HFFc6 (cell line): ENCODE measurements at places on chromosomes 13 and 19. TPM values are rescaled to one million over a fixed set of nuclear protein-coding genes. Genes with fewer than 3 reads are reported as not detected.
A peak's percentile ranks its signal among the peaks of the same experiment; 100 is the strongest.

The LILRB3 gene
- total RNA-seq: not detected in 3 replicates

The OLFM4 gene
- not detected in 3 replicates for total RNA-seq

The ATP4A gene
- not detected in 3 replicates for total RNA-seq

The IZUMO1 gene
- total RNA-seq: not detected in 2 replicates

The SLAIN1 gene
- not detected in 3 replicates for total RNA-seq

The LILRB1 gene
- not detected in 3 replicates for total RNA-seq

The CALR3 gene
- total RNA-seq: not detected in 3 replicates

The LSR gene
- 2.3 and 3.3 TPM in 2 replicates for total RNA-seq

The FXYD1 gene
- 2.7 TPM in 1 of 2 replicates, not detected in the other for total RNA-seq

The CEACAM8 gene
- not detected in 3 replicates for total RNA-seq

The RANBP3 gene
- 71.4 and 72.7 TPM in 2 replicates for total RNA-seq

The SPACA4 gene
- total RNA-seq: not detected in 3 replicates

The LILRA5 gene
- total RNA-seq: not detected in 3 replicates

The BABAM1 gene
- 113 to 130 TPM (median 122 TPM) in 3 replicates for total RNA-seq

The CCNA1 gene
- not detected in 2 replicates for total RNA-seq

The CYP4F22 gene
- not detected in 3 replicates for total RNA-seq

DNA sequence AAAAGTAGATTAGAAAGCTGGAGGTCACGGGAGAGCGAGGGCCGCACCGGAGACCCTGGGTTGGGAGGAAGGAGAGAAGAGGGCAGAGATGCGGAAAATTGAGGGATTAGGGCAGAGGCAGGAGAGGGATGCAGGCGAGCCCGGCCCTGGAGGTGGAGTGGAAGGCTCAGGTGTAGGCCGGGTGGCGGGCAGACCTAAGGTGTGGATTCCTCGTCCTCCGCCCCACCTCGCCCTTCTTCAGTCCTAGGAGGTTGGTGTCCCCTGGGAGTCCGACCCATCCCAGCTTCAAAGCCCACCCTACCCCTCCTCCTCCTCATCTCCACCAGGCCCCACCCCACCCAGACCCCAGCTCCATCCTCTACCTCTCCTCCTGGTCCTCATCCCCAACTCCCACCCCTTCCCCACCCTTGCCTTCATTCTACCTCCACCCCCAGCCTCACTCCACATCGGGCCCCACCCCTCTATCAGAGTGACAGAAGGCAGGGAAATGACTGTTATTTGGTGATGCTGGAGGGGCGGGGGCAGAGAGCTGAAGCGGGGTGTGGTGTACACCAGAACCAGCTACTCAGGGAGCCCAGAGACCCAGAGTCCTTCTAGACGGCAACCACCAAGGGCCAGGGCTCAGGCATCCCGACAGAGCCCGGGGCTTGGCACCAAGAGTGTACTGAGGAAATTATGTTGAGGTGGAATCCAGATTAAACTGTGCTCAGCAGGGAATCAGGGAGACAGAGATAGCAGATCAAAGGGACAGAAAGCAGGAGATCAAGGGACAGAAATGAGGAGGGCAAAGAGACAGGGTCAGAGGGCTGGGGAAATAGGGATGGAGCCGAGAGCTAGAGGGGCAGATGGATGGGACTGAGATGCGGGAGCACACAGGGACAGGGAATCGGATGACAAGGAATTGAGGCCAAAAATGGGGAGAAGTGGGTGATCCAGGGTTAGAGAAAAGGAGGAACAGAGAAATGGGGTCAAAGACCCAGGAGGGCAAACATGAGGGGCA is 6.4 kb downstream of the ERFL start:
- no peak for DNase-seq

DNA sequence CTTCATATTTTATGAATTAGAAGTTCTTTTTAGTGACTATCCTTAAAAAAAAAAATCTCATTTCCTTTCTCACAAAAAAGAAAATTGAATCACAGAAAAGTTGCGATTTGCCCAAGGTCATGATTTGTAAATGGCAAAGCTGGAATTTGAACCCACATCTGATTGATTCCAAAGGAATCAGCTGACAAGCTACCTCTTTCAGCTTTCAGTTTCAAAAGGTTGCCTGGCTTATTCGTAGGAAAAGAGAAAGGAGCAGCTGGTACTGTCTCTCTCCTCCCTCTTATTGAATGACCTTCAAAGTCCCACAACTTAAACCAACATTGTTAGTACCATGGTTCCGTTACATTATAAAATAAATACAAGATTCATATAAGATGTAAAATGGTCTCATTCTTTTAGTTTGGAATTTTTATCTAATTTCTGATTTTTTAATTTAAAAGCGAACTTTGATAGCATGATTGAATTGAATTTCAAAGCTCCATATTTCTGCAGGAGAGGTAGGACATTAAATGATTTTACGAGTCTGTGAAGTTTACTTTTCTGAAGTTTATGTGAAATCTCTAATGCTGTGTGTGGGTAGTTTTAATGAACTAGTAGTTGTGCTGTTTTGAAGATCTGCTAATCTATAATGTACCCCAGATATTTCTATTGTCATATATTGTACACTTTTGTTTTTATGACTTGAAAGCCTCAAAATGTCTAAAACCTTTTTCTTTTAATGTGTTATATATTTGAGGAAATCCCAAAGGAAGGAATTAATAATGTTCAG is 18.5 kb upstream of the KCTD4 start:
- no peak for DNase-seq

DNA sequence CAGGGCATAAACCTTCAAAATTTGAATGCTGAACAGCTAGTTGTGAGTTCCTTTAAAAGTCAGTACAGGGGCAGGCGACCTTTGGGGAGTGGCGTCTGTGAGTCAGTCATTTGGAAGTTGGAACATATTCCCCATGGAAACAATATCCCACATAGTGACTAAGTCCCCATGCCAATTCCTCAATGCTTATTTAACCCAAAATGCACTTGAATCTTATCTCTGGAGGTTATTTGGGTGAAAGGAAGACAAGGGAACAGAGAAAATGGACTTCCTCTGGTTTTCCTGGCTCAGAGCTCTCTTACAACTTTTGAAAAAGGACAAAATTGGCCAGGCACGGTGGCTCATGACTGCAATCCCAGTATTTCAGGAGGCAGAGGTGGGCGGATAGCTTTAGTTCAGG is 479.2 kb upstream of the NBEA start:
- peak; percentile 75 for DNase-seq

DNA sequence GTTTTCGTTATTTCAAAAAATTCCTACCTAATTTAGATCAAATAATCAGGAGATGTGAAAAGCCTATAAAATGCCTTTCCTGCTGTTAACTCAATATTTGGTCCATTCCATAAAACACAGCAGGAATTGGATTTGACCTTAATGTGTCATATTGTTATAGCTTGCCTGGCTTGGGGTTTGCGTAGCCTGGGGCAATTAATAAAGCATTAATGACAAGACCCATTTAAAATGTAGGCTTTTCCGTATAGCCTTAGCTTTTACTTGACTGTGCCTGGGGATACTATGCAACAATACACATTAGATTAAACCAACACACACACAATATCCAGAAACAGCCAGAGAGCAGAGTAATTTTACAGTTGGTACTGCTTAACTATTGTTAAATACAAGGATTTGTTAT is 117.2 kb upstream of the MAB21L1 start:
- DNase-seq: no peak

DNA sequence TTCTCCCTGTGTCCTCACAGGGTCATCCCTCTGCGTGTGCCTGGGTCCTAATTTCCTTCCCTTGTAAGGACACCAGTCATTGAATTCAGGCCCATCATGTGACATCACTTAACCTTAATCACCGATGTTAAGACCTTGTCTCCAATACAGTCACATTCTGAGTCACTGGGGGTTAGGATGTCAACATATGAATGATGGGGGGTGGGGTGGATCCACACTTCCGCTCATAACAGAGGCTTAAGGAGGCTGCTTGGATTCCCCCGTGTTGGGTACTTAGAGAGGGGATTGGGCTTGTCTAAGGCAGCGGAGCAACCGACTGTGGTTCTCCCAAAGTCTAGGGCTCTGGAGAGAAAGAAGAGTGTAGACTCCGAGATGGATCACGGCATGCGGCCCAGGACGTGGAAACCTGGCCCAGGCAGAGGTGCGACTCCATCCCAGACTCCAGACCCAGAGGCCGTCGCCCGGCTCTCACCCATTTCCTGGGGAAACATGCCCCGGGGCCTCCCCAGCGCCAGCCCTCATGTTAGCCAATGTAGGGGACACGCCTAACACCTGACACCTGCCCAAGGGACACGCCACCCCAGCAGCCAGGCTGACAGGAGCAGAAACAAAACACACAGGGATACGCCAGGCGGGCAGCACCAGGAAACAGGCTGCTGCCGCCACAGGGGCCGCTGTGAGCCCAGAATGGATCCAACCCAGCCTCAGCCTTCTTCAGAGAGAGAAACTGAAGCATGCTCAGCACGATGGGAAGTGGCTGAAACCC is 17.1 kb upstream of the IGLON5 start:
- no peak for DNase-seq

- no peak for DNase-seq
Measured at GRCh38 chr13:106172176-106172905, 363.1 kb downstream of the EFNB2 start.

GRCh38 chr13:101424381-101425155 is 8.3 kb upstream of the NALCN start:
- no peak for DNase-seq

DNA sequence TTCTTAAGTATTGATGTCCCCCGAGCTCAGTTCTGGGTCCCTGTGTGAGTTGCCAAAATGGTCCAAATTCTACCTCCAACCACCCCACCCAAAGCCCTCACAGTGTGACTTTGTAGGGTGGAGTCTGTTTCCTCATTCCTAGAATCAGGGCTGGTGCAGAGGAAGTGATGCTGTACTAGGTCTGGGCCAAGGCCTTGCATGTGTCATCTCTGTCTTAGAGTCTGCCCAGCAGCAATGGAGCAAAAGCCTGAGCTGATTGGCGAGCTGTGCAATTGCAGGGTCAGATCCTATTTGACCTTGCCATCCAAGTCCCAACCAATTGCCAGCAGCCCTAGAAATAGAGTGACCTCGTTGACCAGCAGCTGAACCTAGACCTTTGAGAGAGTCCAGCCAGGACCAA is 97.0 kb upstream of the ANKRD10 start:
- peak; percentile 21 for DNase-seq

DNA sequence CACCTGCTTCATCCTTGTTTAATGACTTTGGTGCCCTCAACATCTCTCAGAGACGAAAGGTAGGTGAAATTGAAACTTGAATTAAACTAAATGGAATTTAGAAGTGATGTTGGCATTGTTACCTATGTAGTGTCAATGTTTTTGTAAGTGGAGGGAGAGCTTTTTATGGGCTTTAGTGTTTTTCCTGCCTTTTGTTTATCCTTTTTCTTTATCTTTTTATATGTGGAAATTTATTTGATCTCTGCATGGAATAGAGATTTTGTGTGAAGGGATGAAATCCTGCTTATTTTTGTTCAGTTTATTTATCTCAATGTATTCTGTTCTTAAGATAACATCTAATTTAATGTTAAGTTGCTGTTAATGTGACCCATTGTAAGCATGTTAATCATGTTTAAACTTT is 39.5 kb downstream of the PAN3 start:
- DNase-seq: no peak

GRCh38 chr13:37349916-37350315 is 244.5 kb upstream of the CSNK1A1L start:
- DNase-seq: no peak

GRCh38 chr13:39481491-39481890 is 121.5 kb downstream of the LHFPL6 start:
- DNase-seq: no peak

DNA sequence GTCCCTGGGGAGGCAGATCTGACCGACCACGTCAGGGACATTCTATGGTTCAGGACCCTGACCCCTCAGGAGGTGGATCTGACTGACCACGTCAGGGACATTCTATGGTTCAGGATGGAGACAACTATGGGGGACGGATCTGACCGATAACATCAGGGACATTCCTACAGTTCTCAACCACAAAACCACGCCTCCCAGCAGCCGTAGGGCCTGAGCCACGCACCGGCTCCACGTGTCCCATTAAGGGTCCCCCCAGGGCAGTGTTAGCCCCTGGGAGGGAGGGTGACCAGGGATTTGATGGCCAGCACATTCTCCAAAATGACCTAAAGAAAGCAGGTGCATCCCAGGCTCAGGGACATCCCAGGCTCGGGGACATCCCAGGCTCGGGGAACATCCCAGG is 49.0 kb upstream of the C13orf46 start:
- DNase-seq: no peak

- no peak for DNase-seq
Measured at GRCh38 chr13:111540486-111540885, 220.0 kb downstream of the TEX29 start.

DNA sequence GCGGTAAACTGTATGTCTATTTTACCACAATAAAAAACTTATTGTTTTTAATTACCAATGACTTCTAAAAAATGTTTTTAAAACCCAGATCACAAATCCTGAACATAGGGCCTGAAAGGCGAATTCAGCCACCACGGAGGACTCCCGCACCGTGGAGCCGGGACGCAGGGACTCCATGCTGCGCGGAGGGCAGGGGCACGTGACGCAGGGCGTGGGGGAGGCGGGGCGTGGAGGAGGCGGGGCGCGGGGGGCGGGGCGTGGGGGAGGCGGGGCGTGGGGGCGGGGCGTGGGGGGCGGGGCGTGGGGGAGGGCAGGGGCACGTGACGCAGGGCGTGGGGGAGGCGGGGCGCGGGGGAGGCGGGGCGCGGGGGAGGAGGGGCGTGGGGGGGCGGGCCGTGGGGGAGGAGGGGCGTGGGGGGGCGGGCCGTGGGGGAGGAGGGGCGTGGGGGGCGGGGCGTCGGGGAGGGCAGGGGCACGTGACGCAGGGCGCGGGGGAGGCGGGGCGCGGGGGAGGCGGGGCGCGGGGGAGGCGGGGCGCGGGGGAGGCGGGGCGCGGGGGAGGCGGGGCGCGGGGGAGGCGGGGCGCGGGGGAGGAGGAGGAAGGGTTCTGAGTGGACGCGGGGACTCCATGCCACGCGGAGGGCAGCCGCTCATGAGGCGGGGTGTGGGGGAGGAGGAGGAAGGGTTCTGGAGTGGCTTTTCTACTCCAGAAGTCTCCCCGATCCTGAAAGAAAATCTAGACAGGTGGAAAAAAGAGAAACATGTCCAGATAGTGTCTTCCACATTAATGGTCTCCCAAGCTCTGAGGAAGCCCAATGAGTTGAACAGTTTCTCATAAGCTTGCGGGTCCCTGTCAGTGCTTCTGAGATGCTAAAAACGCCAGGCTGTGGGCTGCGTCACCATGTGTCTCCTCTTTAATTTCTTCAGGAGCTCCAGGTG is 4.4 kb upstream of the PROZ start:
- peak; percentile 28 for DNase-seq

- no peak for DNase-seq
Measured at GRCh38 chr19:7497292-7497691, 8.5 kb upstream of the PEX11G start.

- peak; percentile 93 for DNase-seq
Measured at GRCh38 chr13:24671386-24672113, 8.7 kb upstream of the ATP12A start.

- DNase-seq: no peak
Measured at GRCh38 chr13:75021151-75021550, 460.8 kb downstream of the TBC1D4 start.
